ENCODE measurements at places on chromosomes 2 and 18. TPM values are rescaled to one million over a fixed set of nuclear protein-coding genes. Genes with fewer than 3 reads are reported as not detected.

FAM161A gene
- 2.2 TPM for total RNA-seq

ALPI gene
- not detected for total RNA-seq

ABCB11 gene
- not detected for total RNA-seq

CCDC93 gene
- total RNA-seq = 10.5 TPM

CNDP1 gene
- total RNA-seq = not detected

ACTG2 gene
- total RNA-seq = 2.9 TPM

KIF5C gene
- 0.12 TPM for total RNA-seq

DNA sequence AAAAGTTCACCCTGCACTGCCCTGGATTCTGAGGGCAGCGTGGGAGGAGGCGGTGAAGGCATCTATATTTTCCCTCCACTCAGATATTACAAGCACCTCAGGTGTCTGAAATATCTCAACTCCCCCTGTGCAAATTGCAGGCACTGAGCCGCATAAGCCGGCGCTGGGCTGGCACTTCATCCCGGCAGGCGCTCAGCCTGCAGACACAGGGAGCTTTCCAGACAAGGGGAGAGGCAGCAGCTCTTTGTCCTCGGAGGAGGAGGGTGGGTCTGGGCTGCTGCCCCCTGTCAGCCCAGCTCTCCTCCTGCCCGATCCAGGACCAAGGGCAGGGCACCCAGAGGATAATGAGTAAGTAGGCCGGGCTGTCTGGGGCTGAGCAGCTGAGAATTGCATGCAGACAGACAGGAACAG is 189.3 kb upstream of the MYT1L start:
- no peak for DNase-seq

GRCh38 chr2:100919316-100919715 is 82.8 kb upstream of the RPL31 start:
- no peak for DNase-seq

DNA sequence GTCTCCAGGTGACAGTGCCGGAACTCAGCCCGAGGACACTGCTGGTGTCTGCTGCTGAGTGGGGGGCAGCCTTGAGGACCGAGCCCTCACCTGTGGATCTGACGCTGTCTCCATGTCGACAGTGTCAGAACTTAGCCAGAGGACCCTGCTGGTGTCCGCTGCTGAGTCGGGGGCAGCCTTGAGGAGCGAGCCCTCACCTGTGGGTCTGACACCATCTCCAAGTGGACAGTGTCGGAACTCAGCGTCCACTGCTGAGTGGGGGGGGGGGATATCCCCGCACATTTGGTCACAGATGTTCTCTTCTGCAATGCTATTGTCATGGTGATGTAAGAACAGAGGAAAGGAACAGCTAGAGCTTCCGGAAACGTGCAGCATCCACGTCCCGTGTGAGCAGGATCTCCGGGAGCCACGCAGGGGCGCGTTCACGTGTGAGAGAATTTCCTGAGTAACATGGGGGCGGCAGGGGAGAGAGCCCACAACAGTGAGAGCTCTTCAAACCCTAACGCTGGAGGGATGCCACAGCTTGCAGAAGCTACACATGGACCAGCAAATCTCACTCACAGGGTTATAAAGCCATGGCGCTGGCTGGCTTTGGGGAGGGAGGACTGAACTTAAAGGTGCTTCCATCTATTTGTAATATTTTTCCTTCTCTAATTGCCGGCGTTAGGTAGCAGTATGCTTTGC is 250.7 kb upstream of the SALL3 start:
- DNase-seq = no peak

DNA sequence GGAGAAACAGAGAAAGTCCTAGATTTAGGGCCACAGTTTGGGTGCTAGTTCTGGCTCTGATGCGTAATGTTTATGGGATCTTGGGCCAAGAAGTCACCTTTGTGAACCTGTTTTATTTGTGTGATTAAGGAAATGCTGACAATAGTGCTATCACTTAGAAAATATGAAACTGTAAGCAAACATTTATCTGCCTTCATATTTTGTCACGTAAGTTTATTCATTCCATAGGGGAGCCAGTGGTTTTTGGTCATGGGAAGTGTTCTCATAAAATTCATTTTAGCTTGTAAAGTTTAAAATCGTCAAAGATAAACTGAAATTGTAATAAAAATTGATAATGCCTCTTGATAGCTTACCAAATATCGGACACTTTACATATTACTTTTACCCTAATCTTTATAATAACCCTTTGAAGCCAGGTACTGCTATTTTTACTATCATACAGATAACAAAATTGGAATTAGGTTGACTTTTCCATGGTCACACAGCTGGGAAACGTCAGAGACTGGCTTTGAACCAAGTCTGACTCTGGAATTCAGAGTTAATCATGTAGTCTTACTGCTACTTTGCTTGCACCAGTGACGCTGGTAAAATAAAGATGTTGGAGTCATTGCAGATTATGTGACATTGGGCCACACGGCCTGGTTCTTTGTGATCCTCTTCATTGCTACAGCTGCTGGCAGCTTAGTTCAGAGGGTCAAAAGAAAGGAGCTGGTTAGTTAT is 99.7 kb downstream of the ICA1L start:
- DNase-seq = no peak

GRCh38 chr2:207423886-207424285 is 105.9 kb upstream of the CREB1 start:
- peak; percentile 99 for DNase-seq

- peak; percentile 19 for DNase-seq
Measured at GRCh38 chr18:24987303-24988252, 364.4 kb downstream of the ZNF521 start.

- no peak for DNase-seq
Measured at GRCh38 chr2:160650196-160651118, 156.8 kb upstream of the RBMS1 start.

DNA sequence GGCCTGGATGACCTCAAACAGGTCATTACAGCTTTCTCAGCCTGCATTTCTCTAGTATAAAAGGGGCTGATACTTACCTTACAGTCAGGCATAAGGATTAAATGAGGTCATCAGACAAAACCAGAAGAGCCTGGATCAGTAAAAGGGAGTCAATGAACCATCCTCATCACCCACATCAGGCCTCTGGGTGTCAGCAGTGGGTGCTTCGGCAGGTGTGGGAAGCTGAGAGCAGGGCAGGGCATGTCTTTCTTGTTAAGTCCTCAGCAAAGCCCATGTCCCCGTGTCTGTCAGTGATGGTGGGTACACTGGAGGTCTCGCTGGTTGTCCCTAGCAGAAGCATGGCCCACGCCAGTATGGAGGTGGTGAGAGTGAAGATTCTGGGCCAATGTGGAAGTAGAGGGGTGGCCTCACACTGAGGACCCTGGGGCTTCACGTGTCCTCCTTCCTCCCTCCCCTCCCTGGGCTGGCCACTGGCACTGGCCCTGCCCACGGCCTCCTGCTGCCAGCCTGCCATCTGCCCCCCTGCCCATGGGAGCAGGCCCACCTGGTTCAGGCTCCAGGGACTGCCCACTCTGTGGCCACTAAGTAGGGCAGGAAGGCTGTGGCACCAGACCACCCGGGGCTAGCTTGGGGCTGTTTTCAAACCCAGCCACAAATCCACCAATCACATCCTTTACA is 4.4 kb downstream of the ADRA2B start:
- DNase-seq = no peak

DNA sequence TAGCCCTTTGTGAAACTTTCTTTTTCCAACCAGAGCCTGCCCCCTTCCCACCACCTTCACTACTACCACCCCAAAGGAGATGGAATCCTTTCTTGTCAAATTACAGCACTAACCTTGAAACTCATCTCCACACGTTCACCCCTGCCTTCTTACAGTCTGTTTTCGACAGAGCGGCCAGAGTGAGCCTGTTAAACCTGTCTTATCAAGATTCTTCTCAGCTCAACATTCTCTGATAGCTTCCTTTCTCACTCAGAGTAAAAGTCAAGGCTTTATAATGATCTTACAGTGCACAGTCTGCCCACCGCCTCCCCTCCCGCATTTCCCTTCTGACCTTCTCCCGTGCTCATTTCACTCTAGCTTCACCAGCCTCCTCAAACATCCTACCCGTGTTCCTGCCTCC is 56.0 kb downstream of the ARHGAP25 start:
- DNase-seq = no peak

DNA sequence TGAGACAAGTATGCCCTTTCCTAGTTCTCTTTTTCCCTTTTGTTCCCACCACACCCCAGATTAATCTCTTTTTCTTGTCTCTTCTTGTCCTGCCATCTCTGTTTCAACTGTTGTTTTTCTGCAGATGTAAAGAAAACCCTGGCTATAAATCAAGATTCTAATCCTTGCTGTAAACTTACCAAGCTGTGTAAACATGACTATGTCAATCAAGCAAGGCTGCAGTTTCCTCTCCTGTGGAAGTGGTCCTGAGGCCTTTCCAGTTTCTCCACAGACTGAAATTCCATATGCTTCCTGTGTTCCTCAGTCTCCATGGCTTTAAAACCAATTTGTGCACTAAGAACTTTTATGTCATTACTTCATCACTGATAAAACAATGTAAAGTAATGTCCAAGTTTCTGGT is 288.8 kb upstream of the PIK3C3 start:
- DNase-seq = no peak

DNA sequence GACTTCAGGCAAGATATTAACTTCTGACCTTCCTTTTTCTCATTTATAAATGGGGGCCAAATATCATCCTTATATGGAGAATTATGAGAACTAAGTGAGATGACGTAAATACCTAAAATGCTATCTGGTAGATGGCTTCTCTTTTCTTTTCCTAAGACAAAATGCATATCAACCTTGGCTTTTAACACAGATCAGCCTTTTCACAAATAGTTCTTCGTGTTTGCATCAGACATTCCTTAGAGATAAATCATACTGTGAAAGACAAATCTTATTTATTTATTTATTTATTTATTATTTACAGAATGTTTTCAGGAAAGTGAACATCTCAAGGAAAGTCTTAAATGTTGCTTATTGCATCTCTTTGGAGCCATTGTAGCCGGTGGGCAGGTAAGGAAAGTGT is 62.8 kb downstream of the NBEAL1 start:
- peak; percentile 7 for DNase-seq

DNA sequence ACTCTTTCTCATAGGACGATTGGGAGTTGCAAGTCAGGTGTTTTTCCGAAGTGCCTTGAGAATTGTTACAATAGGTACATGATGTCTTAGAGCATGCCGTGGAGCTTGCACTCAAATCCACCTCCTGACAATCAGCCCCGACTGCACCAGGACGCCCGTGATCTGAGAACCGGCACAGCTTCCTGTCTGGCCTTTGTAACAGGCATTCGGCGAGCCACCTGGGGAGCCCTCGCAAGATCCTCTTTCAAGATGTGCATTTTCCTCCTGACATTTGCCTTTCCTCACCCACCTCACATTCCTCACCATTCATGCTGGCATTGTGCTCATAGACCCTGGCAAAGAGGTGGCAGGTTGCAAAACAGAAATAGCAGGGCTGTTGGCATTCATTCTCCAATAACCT is 427.3 kb downstream of the GALR1 start:
- no peak for DNase-seq

- no peak for DNase-seq
Measured at GRCh38 chr2:145799595-145800108, 1279.7 kb upstream of the ZEB2 start.

- DNase-seq = peak; percentile 26
Measured at GRCh38 chr2:224646242-224646846, 61.2 kb upstream of the CUL3 start.

GRCh38 chr2:61658841-61659780 is 121.0 kb upstream of the XPO1 start:
- DNase-seq = peak; percentile 73

GRCh38 chr2:37851828-37852584 is 73.1 kb upstream of the RMDN2 start:
- DNase-seq = no peak

DNA sequence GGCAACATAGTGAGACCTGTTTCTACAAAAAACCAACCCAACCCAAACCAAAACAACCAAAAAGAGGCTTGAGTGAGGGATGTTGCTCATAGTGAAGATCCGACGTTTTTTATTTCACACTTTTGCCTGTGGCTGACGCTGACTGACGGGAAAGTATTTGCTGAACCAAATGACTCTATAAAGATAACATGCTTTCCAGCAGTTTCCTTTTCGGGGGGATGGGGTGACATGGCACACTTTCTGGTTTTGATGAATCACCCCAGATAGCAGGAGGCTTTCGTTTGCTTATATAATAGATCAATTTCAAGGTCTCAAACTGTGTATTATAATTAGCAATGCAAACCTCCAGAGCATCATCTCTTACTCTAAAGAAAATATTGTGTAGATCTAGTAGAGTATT is 150.8 kb downstream of the AQP4 start:
- no peak for DNase-seq

- no peak for DNase-seq
Measured at GRCh38 chr2:127910415-127910814, 24.7 kb upstream of the AMMECR1L start.

DNA sequence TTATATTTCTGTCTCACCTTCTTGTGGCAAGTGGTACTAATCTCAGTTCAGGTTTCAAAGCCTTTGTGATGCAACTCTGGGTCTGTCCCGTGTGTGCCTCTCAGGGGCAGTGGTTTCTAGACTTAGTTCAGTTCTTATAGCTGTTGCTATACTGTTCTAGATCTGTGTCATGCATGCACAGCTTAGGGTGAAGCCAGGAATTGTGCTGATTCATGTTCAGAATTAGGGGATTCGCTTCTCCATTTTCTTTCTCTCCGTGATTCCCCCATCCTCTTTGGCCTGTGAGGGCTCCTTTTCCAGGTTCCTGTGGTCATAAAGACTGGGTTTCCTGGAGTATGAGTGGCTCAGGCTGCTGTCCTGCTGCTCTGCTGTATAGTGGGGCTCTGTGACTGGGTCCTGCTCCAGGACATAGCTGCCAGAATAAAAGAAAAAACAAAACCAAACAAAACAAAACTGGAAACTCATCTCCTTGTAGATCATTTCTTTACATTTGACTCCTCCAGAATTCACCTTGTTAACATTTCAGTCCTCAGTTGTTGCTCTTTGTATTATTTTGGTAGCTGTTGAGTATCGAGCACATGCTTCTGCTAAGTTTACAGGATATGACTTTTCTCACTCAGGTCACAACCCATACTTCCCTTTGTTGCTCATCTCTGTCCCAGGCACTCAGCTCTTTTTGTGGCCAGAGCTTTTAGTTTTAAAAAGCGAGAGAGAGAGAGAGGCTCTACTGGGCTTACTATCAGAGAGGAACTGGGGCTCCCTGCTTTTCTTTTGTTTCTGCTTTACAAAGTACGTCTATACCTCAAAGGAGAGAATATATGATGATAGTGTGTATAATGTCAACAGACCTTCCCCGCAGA is 34.2 kb downstream of the CERS6 start:
- DNase-seq = no peak

- no peak for DNase-seq
Measured at GRCh38 chr2:169448316-169448715, 31.0 kb upstream of the BBS5 start.

DNA sequence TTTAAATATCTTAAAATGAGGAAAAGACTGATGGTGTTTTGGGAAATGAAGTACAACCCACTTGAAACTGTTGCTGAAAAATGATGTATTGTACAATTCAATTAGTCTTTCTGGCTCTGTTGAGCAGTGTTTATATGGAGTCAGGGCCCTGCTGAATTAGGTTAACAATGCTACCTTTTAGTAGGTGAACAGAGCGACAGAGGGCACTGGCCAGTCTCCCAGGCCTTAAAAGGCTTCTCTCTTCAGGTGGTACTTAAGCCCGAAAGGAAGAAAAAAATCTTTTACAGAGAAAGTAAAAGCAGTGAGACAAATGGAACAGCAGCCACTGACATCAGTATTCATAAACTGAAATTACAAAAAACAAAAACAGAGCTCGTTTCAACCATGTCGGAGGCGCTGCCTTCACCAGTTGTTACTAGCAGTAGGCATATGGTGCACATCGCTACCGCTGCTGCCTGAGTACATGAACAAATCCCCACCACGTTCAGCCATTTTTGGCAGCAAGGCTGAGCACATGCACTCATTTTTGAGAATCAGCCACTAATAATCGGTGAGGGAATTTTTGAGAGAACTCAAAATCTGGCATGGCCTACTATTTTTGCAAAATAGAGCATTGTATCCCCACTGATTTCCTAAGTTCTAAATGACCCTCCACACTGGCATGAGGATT is 91.8 kb downstream of the PLEKHM3 start:
- DNase-seq = no peak
